ENCODE measurements at places on chromosomes 11 and 22.

GRCh38 chr11:30710221-30710620, 124.1 kb upstream of the MPPED2 start:
- no peak for DNase-seq

DNA sequence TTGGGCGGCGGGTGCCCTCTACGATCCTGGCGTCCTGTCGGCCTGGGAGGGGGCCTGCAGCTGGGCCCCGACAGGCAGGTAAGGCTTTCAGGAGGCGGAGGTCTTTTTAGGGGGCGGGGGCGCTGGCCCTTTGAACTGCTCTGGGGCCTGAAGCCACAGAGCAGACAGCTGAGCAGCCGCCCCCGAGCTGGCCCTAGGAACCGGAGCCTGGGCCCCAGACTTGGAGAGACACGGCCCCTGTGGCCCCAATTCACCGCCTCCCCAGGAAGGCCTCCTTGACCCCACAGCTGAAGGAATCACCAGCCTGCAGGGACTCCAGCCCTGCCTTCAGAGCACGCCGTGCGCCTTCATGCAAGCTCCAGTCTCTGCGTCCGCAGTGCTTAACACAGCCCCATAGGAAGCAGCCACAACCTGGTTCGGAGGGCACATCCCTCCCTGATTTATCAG, 618 bp upstream of the CERK start:
- DNase-seq: no peak

DNA sequence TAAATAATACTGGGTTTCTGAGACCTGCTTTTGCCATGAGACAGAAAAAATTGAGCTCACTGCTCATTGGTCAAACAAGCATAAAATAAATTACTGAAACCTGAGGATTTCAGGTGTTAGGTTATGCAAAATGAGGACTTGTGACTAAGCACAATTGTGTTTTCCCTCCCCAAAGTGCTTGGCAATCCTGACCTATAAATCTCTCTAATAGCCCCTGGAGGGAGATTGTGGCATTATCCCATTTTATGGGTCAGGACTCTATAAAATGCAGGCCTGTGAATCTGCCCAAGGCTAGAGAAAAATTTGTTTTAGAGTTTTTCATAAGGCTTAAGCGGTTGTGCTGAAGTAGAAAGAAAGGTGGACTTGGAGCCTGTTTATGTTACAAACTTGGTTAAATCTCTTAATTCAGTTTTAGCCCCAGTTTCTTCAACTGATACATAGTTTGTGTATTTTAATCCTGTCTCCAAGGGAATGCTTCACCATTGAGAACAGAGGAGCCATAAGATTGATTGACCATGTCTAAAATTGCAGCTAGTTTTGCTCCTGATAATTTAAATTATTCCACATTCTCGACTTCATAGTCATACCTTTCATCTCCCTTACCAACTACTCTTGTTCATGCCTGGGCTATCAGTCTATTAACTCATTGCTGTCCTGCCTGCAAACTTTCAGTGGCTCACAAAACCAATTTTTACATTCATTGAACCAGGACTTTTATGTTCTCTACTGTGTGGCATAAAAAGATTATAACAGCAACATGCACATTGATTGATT, 63.6 kb upstream of the LRRC4C start:
- DNase-seq: no peak

- DNase-seq: no peak
Observed at GRCh38 chr11:67211656-67212436, 54.4 kb upstream of the GRK2 start.

DNA sequence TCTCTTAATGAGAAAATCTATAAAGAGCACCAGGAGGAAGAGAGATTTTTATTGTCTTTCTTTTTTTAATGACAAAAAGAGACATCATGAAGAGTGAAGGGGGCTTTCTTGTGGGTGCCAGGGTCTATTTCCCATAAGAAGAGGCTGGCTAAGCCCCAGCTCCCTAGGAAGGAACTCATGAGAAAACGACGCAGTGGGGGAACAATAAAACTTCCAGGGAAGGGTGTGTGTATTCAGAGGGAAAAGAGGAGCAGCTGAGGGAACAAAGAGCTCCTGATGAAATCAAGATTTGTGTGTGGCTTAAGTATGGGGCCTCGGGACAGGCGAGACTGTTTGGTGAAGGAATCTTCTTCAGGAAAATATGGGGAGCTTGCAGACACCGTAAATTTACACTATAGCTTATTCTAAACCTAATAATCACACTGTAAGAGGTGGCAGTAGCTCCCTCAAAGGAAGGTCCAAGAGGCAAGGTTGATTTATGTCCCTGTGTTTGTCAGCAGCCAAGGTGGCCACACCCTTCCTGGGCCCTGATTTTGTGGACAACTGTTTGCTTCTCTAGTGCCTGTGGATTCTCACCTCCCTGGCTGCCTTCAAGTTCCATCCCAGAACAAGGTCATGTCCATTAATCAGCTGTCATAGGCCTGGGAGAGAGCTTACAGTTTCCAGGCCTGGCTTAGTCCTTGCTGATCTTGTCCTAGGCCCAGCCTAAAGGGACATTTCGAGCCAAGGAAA, 615.7 kb downstream of the INSC start:
- DNase-seq: no peak

DNA sequence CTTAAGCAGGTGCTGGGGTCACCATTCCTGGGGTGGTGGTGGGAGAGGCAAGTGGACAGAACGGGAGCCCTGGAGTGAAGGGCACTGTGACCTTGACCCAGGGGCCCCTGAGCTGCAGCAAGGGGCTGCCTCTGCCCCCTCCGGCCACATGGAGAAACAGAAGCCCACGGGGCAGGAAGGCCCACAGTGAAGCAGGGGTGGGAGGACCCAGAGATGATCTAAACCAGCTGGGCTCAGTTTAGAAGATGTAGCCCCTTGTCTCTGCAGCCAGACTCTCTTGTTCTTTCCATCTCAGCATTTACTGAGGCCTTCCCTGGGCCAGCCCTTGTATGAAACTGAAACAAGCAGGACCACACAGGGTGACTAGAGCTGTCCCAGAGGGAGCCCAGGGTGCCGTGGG, 30.5 kb downstream of the WNT11 start:
- DNase-seq: no peak

- DNase-seq: no peak
Observed at GRCh38 chr11:125072218-125072960, 9.3 kb downstream of the SLC37A2 start.

- no peak for DNase-seq
Observed at GRCh38 chr22:45472426-45472825, 30.3 kb upstream of the FBLN1 start.

DNA sequence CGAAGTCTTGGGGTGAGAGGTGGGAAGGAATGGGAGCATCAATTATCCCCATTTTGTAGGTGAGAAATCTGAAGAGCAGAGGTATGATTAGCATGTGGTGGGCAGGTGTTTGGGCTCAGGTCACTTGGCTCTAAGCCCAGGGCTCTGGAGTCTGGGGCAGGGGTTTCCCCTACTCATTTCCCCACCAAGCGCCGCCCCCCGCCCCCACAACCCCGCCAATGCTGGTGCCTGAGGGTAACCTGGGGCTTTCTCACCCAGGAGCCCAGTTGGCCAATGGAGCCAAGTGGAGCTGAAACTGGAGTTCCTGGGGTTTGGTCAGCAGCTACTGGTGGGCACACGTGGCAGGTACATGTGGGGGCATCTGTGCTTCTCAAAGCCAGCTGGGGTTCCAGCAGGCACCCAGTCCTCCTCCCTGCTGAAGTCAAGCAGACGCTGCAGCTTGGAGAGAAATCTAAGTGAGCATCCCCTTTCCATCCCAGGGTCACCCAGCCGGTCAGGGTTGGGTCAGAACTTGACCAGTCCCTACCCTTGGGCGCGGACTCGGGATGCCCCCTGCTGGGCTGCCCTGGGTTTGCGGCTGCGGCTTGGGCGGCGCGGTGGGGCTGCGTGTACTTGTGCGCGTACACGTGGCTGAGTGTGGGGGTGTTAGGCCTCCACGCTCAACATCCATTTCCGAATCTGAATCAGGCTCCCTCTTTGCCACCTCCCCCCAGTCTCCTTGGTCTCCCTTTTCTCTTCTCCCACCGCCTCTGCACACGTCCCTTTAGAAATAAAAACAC, 1.7 kb upstream of the CHRM1 start:
- DNase-seq: no peak

DNA sequence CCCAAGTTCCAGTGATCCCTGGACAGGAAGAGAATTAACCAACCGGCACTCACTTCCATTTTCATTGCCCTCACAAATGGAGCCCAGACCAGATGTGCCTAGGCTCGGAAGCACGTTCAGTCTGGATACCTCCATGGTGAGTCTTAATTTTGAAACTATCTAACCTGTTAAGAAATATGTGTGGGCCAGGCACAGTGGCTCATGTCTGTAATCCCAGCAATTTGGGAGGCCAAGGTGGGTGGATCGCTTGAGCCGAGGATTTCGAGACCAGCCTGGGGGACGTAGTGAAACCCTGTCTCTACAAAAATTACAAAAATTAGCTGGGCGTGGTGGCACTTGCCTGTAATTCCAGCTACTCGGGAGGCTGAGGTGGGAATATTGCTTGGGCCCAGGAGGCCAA, 31.5 kb downstream of the MCAM start:
- no peak for DNase-seq

DNA sequence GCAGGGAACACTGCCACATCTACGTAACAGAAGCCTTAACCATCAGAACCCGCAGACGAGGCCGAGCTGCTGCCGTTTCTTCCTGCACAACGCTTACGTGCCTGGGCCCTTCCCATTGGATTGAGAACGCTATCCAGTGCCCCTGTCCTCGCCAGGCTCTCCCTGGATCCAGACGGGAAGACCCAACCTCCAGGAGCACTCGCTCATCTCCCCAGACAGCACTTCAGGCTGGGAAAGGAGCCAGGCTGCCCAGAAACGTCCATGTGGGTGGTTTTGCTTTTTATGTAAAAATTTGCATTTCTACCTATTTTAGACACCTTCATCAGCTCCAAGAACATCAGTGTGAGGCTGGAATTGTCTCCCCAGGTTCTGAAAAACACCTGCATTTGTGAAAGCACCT, 7.3 kb upstream of the CRYBB3 start:
- no peak for DNase-seq

DNA sequence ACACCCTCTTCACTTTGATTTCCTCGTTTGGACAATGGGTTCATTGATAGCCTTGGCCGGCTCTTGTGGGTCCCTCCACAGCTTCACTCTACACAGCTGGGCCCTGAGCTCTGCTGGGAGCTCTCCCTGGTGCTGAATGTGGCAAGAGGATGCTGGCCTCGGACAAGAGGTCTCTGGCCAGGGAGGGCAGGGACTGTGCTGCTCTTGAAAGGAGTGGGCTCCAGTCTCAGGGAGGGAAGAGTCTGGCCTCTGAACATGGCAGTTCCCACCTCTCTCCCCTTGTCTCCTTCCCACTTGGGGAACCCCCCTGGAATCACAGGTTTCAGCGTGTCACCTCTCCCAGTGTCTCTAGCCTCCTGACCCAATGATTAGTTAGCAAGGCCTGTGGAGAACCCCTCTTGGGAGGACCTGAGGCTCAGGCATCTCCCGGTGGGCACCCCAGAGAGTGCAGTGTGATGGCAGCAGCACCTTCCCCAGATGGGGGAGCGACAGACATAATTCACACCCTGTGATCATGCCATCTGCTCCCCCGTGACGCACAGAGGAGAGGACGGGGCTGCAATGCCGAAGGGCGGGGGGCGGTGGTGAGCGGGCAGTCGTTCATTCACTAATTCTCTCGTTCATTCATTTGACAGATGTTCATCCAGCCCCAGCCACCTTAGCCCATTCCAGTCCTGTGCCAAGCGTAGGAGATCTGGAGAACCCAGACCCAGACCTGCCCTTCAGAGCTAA, 2.8 kb upstream of the CABP7 start:
- no peak for DNase-seq

DNA sequence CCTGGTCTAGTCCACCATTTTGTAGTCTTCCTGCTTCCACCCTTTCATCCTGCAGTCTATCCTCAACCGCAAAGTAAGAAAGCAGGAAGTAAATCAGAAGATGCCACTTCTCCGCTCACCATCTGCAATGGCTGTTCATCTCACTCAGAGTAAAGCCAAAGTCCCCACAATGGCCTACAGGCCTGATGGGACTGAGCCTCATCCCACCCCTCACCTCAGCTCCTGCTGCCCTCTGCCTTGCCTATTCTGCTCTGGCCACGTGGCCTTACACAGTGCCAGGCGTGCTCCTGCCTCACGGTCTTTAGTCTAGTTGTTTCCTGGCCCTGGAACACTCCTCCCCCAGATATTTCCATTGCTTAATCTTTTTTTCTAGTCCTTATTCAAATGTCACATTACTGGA, 95.5 kb downstream of the USP35 start:
- no peak for DNase-seq

DNA sequence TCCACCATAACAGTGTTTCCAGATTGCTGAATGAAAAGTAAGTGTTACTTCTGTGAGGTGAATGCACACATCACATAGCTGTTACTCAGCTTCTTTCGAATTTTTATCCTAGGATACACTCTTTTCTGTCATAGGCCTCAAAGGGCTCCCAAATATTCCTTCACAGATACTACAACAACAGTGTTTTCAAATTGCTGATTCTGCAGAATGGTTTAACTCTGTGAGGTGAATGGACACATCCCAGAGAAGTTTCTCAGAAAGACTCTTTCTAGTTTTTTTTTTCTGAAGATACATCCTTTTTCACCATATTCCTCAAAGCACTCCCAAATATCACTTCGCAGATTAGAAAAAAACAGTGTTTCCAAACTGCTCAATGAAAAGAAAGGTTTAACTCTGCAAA, 221.1 kb downstream of the OR4A5 start:
- DNase-seq: no peak

DNA sequence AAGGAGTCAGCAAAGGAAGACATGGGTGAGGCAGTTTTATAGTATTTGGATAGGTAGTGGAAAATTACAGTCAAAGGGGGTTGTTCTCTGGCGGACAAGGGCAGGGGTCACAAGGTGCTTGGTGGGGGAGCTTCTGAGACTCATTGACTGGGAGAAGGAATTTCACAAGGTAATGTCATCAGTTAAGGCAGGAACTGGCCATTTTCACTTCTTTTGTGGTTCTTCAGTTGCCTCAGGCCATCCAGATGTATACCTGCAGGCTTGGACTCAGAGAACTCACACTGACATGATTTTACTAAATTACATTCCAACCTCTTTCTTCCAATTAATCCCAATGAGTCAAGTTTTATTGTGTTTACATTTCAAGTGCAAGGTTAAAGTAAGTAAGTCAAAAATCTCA, 240.5 kb upstream of the API5 start:
- no peak for DNase-seq

DNA sequence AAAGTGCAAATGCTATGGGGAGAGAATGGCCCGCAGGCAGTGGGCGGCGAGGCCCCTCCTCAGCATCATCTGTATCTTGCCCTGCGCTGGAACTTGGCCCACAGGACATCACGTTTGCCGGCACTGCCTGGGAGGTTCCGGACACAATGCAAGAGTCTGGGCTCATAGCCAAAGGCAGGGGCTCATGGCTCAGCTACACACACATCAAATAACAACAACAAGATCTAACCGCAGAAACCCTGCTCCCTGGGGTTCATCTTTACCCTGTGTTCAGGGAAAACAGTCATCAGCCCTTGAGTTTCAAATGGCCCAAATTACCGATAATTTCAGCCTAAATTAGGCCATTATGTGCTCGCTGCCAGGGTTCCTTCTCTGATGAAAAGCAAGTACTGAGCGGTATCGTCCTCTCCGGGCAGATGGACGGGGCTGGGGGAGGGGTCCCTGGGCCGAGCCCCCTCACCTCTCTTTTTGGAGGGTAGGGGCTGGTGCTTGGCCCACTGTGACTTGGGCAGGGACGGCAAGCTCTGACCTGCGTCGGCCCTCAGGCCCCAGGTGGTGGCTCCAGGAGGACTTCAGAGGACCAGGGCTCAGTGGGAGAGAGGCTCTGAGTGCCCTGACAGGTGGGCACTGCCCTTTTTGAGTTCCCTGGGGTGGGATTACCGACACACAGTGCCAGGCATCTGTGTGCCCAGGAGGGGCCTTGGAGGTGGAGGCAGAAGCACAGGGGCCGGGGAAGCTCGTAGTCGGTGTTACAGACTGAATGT, 25.0 kb upstream of the GAL start:
- peak; percentile 68 for DNase-seq

- peak; percentile 43 for DNase-seq
Observed at GRCh38 chr22:26845021-26845743, 187.8 kb downstream of the MIAT start.

Measured in DMS153 (cell line).